GM12892 (cell line): ENCODE measurements at places on chromosomes 12 and 14.

- DNase-seq: no peak
Observed at GRCh38 chr12:83210933-83211332, 524.2 kb downstream of the TMTC2 start.

DNA sequence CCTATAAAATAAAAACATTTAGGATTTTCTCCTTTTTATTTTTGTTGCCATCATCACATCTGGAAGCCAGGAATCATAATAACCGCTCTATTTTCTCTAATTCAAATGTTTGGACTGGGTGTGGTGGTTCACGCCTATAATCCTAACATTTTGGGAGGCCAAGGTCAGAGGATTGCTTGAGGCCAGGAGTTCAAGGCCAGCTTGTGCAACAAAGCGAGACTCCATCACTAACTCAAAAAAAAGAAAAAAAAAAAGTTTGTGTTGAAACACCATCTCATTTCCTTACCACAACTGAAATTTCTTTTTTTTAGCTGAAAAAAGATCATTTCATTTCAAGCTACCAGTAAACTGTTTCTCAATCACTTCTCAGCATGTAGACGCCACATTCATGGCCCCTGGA, 8.8 kb upstream of the BAZ1A start:
- DNase-seq: no peak

DNA sequence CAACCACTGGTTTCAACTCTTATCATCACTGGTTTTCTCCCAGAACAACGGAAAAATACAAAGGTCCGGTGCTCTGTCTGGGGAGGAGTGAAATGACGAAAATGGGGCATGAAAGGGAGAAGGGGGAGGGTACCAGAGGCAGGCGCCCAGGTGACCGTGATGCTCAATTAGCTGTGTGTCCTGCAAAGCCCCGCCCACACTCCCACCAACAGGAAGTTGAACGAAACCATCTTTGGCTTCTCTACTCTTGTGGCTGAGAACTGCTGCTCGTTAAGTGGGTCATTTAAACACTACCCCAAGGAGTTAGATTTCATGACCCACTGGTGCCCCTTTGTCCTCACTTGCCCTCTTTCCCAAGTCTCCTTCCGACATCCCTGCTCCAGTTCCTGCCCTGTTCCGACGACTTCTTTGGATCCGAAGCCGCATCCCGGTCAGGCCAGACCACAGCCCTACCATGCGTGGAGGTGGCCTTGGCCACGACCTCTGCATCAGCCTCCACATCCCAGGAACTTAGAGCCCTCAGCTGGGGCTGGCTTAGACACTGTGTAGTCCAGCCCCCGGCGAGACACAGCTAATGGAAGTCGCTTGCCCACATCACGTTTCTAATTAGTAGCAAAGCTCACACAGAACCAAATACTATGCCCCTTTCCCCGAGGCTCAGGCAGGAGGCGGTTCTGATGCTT, 11.4 kb upstream of the LRTM2 start:
- DNase-seq: no peak

GRCh38 chr12:130815028-130815741, 23.9 kb downstream of the STX2 start:
- no peak for DNase-seq

GRCh38 chr12:11814374-11814773, 164.9 kb downstream of the ETV6 start:
- DNase-seq: no peak

DNA sequence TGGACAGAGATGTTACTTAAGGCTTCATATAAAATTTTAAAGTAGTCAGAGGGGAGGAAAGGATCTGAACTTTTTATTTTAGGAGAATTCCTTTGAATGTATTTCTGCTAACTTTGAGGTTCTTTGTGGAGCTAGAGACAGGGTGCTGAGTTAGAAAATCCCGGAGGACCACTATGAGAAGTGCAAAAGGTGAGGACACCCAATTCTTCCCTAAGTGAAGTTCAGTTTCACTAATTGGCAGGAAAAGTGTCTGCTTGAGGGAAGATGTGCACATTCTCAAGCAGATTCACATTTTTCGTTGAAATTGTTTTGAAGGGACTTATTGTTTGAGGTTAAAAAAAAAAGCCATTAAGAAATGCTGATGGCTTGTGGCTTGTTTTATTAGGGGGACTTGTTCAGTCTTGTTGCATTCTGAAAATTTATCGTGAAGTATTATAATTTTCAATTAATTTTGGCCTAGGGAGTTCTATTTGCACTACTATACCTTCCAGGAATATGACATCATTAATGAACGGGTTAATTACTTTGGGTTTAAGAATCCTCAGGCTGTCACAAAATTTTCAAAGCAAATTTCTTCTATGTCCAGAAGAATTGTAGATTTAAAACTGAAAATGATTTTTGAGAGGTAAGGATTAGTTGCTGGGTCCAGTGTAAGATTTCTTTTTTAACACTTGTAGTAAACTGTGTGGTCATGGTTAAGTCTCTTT, 1.8 kb downstream of the PCNX1 start:
- no peak for DNase-seq

- no peak for DNase-seq
Observed at GRCh38 chr14:58919217-58919616, 269.2 kb upstream of the DAAM1 start.

DNA sequence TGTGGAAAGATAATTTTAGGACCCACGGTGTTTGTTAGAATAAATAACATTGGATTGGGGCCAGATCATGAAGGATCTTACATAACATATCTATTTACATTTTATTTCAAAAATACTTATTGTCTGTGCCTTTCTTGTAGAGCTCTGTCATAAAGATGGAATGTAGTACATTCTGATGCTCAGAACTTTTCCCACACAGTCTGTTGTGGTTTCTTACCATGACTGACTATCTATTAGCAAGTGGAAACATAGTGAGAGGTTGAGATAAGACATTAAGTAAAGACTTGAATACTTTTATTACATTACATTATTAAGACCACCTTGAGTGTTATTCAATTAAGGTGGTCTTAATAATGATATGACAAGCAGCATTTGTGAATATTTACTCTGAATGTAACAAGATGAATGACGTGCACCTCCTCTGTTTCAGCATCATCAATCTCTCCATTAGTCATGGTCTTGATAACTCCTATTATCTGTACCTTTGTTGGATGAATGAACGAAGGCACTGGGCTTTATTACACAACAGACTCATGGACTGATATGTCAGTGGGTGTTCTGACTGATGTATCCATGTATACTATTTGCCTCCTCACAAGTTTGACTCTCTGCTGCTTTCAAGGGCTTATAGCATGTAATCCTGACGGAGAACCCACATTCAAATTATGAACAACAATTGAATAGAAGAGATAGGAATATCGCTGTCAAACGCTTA, 883.0 kb upstream of the FLRT2 start:
- no peak for DNase-seq
